Activated CD8-positive, alpha-beta memory T cell treated with anti-CD3 and anti-CD28 coated beads for 48 hours (primary cell): ENCODE measurements at places on chromosomes 3 and 15.

DNA sequence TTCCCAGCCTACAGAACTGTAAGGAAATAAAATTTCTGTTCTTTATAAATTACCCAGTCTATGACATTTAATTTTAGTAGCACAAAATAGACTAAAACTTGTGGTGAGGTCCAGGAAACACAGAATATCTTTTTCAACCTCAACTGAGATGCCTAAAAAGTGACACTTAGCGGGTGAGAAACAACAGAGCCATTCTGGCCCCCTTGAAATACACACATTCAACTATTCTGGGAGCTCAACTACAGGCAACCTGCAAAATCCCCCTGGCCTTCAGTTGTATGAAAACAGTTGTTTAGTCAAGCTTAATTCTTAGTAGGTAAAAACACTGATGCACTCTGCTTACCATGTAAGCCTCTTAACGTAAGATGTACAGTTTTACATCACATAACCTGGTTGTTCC, 66.8 kb downstream of the ANKRD28 start:
- DNase-seq = no peak

DNA sequence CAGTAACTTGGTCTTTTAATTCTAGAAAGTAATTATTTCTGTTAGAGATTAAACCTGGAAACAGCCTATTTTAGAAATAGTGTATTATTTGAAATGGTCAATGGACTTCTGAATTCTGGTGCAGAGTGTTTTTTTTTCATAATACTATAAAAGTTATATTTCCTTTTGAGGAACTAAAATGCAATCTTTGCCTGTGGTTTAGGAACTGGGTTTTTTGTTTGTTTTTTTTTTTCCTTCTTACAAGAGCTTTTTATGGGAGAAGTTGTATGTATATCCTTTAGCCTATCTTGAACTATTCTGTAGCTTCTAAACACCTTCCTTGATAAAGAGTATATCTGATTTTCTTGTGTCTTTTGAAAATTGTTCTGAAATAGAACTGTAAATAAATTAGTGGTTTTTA, 88.3 kb downstream of the ARIH1 start:
- no peak for DNase-seq

DNA sequence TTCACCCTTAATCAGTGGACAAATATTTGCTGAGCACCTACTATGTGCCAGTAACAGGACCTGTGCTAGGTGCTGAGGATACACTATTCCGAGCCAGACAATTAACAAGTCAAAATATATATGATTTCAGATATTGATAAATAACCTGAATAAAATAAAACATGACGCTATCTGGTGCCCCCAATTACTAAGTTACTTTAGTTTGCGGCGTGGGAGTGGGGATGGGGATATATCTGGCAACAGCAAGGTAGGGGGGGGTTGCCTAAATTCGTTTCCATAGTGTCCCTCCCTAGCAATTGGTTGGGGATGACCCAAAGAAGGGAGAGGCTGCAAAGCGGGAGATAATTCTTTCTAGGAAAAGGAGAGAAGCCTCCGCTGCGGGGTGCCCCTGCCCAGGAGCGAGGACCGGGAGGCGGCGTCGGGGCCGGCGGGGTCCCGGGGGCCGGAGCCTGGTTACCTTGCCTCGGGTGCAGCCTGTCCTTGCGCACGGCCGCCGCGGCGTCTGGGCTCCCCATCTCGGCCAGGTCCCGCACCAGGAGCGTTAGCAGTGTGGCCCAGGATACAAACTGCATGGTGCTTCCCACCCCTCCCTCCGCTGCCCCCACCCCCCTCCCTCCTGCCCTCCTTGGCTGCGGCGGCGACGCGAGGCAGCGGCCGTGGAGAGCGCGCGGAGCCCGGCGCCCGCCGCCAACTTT, 567 bp downstream of the ADAMTS9 start:
- DNase-seq = no peak

DNA sequence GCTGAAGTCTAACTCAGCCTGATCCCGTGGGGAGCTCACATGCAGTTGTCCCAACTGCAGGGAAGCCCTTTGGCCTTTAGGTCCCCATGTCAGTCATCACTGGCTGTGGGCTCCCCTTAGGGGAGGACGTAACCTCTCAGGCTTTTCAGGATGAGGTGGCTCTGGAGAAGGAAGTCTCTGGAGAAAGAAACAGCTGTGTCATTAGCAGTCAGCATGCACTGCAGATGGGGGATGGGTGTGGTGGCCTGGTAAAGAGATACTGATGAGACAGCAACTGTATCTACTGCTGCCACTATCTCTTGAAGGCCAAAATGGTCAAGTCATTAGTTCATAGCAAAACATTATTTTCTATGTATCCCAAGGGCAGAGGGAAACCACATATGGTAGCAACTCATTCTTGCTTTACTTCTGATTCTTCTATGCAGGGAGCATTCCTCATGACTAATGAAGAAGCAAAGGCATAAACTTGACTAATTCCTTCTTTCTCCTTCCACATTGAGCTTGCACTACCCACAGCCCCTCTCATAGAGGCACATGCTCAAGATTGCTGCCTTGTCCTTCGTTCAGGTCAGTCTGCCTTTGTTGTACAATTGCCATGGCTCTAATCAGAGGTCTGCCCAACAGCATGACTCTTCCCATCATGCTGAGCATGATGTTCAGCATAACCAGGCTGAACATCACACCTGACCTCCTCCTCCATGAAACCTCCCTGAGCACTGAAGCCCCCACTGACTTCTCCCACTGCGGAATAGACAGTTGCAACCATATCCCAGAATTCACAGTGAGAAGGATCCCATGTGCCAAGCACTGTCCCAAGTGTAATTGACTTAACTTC, 47.8 kb upstream of the TMEM158 start:
- DNase-seq = no peak

DNA sequence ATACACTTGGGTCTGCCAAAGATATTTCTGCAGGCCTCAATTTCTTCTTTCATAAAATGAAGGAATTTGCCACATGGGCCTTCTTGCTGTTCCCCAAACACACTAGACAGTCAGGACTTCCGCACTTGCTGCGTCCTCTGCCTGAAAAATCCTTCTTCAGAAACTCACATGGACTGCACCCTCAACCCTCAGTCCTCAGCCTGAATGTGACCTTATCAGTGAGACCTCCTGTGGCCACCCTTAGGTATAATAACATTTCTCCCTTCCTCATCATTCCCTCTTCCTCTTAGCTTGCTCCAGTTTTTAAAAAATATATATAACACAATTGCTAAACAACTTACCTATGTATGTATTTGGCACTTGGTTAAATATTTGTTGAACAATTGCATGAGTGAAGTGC, 257.5 kb downstream of the MFSD1 start:
- DNase-seq = no peak
